ENCODE measurements at places on chromosomes 3 and 15. TPM values are rescaled to one million over a fixed set of nuclear protein-coding genes. Genes with fewer than 3 reads are reported as not detected.

Gene SST
- not detected for total RNA-seq

Gene INAFM2
- 9.4 TPM for total RNA-seq

Gene HMCES
- 59.7 TPM for total RNA-seq

Gene IFT80
- 27.9 TPM for total RNA-seq

Gene DUOX2
- not detected for total RNA-seq

Gene FBXO40
- not detected for total RNA-seq

Gene C3orf80
- not detected for total RNA-seq

Gene SCAANT1
- total RNA-seq, result not detected

Gene LHFPL4
- not detected for total RNA-seq

Gene ALS2CL
- 3.6 TPM for total RNA-seq

Gene SKOR1
- total RNA-seq, result 0.89 TPM

Gene TOPAZ1
- not detected for total RNA-seq

Gene CSPG5
- total RNA-seq, result 0.43 TPM

Gene VIPR1
- 22.3 TPM for total RNA-seq

Gene SI
- total RNA-seq, result not detected

Gene TM4SF18
- total RNA-seq, result not detected

Gene CTSH
- 33.9 TPM for total RNA-seq

Gene USP19
- total RNA-seq, result 77.8 TPM

Gene CKMT1A
- total RNA-seq, result not detected
